ENCODE measurements at places on chromosomes 7 and 10.

- DNase-seq: no peak
These were observed 122.5 kb downstream of the C1GALT1 start for GRCh38 chr7:7304705-7305450.

DNA sequence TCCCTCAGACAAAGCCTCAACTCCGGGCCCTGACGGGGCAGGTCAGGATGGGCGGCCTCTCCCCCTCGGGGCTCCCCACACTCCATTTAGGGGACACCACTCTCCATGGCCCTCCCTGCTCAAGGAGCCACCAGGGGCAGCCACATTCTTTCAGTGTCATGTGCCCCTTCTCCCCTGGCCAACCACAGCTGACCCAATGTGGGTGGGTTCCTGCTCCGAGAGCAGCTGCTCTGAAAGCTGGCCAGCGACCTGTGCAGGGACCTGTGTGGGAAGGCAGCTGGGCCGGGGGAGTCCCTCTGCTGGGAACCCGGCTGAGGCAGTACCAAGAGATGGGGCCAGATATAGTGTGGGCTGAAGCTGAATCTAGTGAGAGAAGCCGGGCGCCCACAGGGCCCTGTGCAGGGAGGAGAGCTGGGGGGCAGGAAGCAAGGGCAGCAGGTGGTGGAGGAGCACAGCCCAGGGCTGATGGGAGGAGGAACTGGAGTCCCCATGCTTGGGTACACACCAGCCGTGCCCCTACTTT lies 40.6 kb upstream of the NPFFR1 start:
- DNase-seq: no peak

DNA sequence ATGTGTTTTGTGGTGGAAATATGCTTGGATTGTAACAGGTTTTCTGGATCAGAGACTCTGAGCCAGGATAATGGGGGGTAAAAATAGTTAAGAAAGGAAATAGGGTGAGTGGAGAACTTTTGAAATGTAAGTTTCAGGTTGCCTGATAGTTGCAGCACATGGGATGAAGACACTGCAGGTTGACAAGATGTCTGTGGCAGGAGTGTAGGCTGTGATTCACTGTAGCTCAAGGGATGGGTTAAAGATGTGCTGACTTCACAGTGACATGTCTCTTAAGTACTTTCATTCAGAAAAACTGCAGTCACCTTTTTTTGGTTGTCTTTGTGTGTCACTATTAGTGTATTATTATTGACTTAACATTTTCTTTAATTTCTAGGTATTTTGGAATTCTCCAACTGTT lies 63.5 kb upstream of the SLC39A12 start:
- no peak for DNase-seq

- DNase-seq: no peak
These were observed 22.2 kb downstream of the ZNF467 start for GRCh38 chr7:149751043-149751775.

DNA sequence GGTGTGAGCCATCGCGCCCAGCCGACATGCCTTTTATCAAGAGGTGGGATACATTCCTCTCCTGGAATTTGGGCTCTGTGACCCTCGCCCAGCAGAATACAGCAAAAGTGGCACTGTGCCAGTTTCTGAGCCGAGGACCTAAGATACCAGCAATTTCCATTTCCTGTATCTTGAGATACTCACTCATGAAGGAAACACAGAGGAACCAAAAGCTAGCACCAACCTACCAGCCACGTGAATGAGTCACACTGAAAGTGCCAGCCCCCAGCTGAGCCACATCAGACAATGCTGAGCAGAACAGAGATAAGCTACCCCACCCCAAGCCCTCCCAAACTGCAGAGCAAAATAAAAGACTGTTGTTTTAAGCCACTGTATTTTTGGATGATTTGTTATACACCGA lies 56.3 kb downstream of the CACUL1 start:
- DNase-seq: no peak

DNA sequence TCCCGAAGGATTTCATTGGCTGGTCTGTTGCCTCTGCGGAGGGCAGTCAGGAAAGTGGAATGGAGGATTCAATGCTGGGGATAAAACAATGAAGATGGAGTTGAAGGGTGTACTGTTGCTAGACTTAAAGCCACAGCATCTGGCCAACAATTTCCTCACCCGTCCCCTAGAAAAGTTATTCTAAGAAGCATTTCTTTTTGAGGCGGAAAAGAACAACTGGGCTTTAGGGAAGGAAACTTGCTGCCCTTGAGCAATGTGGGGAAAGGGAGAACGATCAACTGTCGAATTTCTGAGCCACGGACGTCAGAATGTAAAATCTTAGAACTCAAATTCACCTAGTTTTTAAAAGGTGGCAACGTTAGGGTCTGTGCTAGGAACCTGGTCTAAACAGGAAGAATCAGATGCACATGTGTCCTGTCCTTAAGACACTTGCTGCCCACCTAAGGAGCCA lies 664 bp downstream of the FMC1 start:
- DNase-seq: no peak

- DNase-seq: no peak
These were observed 57.7 kb downstream of the STEAP1B start for GRCh38 chr7:22442187-22442881.

DNA sequence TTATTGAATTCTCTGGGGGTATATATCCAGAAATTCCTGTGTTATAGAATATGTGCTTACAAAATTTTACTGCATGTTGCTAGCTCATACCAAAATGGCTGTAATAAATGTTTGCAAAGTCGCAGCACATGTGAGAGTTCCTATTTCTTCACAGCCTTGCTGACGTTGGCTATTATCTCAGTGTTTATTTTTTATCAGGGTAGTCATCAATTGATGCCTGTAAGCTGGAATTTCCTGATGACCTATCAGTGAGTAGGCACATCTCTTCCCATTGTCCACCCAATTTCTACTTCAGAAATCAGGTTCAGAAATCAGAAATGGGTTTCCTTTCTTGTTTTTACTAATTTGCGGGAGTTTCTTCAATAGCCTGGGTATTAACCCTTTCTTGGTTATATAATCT lies 268.1 kb upstream of the FZD8 start:
- DNase-seq: no peak

GRCh38 chr10:43852149-43852548 lies 203.5 kb upstream of the ZNF32 start:
- no peak for DNase-seq

- no peak for DNase-seq
These were observed 104.3 kb downstream of the CLEC2L start for GRCh38 chr7:139627831-139628230.

GRCh38 chr10:80509108-80509402 lies 28.6 kb upstream of the SH2D4B start:
- no peak for DNase-seq

GRCh38 chr7:28984631-28985030 lies 26.5 kb upstream of the TRIL start:
- no peak for DNase-seq

- no peak for DNase-seq
These were observed 46.0 kb downstream of the ATAD1 start for GRCh38 chr10:87771871-87772500.

DNA sequence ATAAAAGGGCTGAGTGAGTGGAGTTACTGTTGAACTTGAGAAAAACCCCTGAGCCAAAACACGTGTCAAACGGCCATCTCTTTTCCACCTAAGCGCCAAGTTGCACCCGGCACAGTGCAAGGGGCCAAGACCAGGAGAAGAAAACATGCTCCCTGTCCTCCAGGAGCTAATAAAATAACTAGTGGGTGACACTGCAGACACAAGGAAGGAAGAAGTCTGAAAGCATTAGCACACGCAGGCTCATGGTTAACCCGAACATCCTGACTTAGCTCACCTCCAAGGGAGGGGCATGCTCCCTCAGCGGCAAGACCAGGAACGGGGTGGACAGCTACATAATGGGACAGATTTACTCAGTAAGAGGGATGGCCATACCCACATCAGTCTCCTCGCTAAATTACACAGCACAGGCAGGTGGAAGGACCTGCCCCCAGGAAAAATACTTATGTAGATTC lies 65.0 kb downstream of the PIP4K2A start:
- DNase-seq: no peak

DNA sequence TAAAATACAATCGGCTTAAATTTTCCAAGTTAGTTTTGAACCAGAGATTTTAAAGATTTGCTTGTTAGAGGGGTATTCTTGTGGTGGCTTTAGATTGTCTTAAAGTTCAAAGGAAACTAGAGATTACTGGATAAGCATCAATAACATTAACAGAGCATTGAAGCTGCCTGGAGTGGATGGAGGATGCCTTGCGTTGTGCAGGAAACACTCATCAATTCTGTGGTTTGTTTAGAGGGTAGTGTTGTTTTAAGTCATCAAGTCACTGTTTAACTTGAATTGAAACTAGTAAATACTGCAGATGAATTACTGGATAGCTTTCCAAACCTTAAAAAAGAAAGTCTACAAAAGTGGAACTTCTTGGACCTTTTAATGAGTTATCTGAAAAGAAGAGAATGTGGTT lies 218.6 kb downstream of the CELF2 start:
- DNase-seq: no peak

DNA sequence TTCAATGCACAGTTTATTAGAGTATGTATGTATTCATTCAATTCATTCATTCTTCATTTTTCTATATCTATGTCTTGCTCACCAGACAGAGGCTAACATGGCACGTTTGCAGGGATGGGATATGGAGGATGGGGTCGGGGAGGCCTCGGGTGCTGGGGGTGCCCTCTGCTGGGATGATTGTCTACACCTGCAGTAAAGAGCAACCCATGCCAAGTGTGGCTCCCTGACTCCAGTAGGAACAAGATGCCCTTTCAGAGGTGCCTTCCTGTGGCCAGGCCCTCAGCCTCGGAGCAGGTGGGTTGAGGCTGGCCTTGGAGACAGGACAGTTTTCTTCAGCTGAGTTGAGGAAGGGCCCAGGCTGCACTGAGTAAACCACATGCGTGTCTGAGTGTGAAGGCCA lies 157.2 kb downstream of the SH2D4B start:
- DNase-seq: no peak

DNA sequence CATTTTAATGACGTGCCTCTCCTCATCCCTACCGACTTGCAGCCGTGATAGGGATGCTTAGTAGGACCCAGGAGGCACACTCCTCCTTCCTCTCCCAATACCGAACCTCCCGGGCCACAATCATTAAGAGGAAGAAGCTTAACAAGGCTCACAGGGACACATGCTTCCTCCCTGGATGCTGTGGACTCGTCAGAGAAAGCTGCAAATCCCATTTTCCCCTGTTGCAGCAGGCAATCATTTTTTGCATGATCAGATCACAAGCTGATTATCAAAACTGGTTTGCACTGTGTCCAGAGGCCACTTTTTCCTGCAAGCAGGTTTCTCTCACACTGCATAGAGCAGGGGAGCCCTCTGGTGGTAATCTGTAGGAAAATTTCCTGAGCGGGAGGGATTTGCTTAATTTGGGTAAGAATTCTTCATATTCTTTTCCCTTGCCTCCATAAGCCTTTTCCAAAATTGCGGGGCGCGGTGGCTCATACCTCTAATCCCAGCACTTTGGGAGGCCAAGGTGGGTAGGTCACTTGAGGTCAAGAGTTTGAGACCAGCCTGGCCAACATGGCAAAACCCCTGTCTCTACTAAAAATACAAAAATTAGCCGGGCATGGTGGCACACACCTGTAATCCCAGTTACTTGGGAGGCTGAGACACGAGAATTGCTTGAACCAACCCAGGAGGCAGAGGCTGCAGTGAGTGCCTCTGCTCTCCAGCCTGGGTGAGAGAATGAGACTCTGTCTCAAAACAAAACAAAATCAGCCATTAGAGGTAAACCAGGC lies 16.1 kb upstream of the LAMB4 start:
- no peak for DNase-seq

- DNase-seq: no peak
These were observed 26.8 kb upstream of the FOXK1 start for GRCh38 chr7:4655311-4655710.

- no peak for DNase-seq
These were observed 81.4 kb upstream of the PODXL start for GRCh38 chr7:131637859-131638258.

DNA sequence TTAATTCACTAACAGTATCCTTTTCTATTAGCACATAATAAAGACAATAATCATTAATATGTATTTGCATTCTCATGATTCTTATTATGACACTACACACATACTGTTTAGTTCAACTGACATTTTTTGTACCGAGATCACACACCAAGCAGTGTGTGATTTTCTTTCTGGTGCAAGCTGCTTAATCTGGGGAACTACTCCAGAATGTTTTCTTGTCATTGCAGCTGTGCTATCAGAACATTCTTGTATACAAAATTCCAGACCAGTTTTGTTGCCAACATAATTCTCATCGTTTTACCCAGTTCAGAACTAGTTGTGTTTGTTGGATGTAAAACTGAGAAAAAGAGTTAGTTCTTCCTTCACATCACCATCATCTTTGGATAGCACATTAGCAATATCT lies 37.4 kb downstream of the VKORC1L1 start:
- no peak for DNase-seq

GRCh38 chr7:79880312-79880711 lies 254.3 kb upstream of the GNAI1 start:
- DNase-seq: no peak

DNA sequence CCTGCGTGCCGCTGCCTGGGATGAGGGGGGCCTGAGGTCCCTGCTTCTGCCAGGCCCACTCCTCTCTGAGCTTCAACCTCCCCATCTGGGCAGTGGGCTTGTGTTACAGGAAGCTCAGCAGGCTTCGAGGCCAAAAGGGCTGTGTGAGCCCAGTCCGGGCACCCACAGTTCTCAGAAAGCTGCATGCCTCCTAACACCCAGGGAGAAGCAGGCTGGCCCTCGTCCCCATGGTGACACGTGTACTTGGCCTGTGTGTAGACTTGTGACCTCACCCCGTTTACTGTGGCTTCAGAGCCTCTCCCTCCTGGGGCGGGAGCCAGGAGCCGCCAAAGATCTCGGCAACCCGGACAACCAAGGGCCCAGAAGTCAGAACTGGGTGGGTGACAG lies 2.2 kb upstream of the GRIFIN start:
- DNase-seq: no peak

All from esophagus squamous epithelium (tissue), 5 donors.